ENCODE measurements at places on chromosomes 4 and X.
A peak's percentile ranks its signal among the peaks of the same experiment; 100 is the strongest.

- DNase-seq: no peak
Measured at GRCh38 chr4:19224820-19225219, 1026.9 kb upstream of the SLIT2 start.

GRCh38 chr4:141254326-141254725 lies 33.6 kb downstream of the ZNF330 start:
- no peak for DNase-seq

DNA sequence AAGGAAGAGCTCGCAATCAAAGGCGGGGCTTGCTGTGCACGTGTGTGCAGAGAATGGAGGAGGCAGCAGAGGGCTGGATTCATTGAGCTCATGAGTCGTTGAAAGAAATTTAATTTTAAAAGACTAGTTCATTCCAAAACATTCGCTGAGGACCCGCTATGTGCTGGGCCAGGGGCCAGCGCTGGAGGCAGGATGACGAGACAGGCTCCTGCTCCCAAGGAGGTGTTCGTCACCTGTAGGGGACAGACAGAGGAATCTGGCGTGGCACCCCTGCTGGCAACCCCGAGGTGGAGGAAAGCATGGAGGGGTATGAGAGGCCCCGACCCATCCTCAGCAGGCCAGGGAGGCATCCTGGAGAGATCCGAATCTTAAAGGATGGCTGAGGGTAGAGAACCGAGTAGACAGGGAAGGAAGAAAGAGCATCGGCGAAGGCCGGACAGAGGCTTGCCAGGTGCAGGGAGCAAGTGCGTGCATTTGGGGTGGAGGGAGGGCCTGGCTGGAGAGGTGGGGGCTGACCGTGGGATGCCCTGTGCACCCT lies 96.4 kb downstream of the CPZ start:
- DNase-seq: no peak

DNA sequence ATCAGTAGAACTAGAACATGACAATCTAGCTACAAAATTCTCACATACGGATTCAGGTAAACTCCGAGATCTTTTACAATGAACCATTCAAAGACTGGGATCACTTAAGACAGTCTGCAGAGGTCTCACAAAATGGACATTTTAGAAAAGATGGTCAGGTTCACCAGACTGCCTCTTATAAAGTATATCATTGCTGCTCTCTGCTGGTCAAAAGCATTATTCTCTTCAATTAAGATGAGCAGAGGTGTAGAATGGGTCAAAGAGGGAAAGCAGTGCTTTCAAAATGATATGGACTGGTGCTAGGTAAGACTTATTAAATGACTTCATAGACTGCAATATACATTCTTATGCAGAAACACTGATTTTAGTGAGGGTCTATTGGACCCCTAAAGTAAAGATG lies 434.7 kb downstream of the PACRGL start:
- no peak for DNase-seq

GRCh38 chr4:102047616-102048015 lies 257.1 kb downstream of the BANK1 start:
- no peak for DNase-seq

GRCh38 chrX:25003066-25003849 lies 12.5 kb downstream of the ARX start:
- DNase-seq: no peak

GRCh38 chr4:59855630-59856352 lies 1344.3 kb upstream of the ADGRL3 start:
- no peak for DNase-seq

DNA sequence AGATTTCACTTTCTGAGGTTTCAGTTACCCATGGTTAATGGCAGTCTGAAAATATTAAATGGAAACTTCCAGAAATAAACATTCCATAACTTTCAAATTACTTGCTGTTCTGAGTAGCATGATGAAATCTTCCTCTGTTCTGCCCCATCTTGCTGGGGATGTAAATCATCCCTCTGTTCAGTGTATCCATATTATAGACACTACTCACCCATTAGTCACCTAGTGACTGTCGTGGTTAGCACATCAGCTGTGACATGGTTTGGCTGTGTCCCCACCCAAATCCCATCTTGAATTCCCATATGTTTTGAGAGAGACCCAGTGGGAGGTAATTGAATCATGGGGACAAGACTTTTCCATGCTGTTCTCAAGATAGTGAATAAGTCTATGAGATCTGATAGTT lies 125.5 kb upstream of the GIMD1 start:
- no peak for DNase-seq

DNA sequence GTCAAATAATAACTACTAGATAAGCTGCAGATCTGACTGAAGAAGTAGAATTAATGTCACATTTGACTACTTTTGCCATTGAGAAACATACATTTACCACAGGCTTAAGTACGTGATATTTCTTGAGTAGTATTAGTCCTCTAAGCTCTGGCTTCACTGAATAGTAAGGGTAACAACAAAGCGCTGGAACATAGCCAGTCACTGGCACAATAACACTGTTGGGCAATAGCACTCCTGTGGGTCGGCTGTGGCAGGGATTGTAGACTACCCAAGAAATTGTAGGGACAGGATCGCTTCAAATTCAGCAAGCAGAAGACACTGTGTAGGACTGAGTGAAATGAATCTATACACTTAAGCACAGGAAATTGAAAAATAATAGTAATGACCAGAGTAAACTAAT lies 27.1 kb upstream of the IL15 start:
- DNase-seq: no peak

DNA sequence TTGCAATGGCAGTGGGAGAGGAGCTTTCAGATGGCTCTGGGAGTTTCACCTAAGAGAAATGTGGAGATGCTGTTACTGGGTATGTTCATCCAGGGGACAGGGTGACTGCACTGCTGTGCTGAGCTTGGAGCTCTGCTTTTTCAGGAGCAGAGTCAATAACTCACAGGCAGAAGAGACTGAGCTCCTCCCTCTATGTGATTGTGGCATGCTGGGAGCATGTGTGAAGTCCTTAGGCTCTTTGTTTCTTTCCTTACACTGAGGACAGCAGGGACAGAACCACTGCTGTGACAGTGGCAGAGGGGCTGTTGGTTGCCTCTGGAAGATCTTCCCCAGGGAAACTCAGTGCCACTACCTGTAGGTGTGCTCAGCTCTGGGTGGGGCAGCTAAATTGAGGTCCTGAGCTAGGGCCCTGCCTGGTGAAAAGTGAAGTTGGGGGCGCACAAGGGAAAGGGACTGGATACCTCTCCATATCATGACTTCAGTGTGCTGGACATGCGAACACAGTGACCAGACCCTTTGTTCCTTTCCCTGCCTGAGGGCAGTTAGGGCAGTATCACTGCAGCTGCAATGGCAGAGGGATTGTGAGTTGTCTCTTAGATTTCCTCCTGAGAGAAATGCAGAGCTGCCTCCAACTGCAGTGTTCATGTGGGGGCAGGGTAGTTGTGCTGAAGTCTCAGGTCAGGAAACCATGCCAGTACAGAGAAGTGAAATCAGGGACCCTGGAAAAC lies 156.7 kb downstream of the TENT5D start:
- no peak for DNase-seq

DNA sequence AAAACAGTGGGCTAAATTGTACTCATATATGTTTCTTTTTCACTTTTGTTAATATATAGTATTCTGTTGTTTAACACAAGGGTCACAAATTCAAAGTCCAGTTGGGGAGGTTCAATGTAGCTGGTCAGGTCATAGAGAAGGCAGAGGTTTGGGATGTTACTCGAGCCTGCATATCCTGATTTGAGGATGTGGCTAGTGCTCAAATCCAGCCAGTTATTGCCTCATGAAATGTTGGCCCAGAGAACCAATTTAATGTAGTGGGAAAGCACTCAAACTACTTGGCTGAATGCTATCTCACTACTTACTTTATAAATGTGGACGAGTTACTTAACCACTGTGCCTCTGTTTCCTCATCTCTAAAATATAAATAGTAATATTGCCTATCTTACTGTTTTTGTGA lies 12.5 kb downstream of the USO1 start:
- no peak for DNase-seq

- no peak for DNase-seq
Measured at GRCh38 chr4:88219099-88219498, 60.7 kb upstream of the ABCG2 start.

GRCh38 chrX:97984641-97985040 lies 1100.9 kb downstream of the RPA4 start:
- DNase-seq: no peak

GRCh38 chrX:11381464-11381863 lies 88.3 kb downstream of the AMELX start:
- no peak for DNase-seq

DNA sequence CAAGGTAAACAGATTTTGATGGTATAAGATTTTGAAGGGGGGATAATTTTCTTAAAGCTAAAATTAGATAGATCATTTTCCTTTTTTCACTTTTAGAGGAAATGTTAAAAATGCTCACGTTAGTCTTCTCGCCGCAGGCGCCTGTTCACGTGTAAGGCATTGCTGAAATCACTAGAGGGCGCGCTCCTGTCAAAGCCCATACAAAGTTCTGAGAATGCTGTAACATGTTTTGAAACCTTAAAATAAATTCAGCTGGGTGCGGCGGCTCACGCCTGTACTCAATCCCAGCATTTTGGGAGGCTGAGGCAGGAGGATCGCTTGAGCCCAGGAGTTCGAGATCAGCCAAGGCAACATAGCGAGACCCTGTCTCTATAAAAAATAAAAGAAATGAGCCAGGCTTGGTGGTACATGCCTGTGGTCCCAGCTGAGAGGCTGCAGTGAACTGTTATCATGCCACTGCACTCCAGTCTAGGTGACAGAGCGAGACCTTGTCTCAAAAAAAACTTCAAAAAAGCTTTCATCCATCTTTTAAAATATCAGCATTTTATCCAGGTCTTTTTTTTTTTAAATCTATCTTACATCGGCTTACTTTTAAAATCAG lies 138.0 kb downstream of the RBMX2 start:
- DNase-seq: no peak

GRCh38 chrX:78327370-78328086 lies at the start of gene CYSLTR1:
Gene CYSLTR1 (minus strand): TSS chrX:78327611. CDS start chrX:78273746, 53,865 bp downstream.
- DNase-seq: no peak

- no peak for DNase-seq
Measured at GRCh38 chr4:112340023-112340422, 42.9 kb downstream of the ALPK1 start.

DNA sequence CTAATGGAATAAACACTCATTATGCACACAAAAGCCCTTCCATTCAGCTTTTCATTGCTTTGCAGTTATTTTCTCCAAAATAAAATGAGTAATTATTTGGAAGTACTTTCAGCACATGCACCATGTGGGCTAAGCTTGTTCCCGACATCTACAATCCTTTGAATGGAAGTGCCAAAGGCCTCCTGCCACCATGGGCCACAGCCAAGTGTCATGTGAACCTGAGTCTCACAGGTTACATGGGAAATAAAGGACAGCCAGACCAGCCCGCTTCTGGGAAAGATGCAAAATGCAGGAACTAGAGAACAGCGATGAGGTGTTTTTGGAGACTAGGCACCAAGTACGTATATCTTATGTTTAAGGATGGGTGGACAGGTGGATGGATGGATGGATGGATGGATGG lies 181.8 kb downstream of the AFF2 start:
- no peak for DNase-seq

DNA sequence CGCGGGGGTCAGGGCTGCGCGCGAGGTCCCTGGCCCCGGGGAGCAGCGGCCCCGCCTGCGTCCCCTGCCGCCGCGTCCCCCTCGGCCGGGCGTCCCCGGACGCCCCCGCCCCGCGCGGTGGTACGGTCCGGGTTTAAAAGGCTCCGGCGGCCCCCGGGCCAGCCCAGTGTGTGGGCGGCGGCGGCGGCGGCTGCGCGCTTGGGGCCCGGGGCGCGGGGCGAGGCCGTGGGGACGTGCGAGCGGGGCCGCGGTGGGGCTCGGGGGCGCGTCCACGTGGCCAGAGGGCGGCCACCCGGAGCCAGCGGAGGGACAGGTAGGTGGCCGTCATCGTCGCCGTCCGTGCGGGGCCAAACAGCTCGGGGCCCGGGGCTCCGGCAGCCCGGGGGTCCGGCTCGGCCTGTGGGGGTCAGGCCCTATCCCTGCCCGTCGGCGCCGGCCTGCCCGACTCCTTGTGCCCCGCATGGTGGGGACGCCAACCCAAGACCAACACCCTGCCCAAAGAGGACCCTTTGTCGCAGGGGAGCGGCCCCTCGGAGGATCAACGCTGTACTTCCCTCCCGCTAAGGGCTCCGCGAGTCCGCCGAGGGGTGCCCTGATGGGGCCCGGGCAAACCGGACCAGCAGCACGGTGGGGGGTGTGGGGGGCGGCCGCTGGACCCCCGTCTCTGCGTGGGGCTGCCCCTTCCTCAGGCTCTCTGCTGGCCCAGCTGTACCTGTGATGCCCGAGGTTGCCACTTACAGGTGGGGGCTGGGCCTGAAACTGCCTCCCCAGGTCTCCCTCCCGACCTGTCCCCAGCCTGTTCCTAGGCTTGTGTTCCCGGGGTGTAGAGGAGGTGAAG lies at the start of gene PLXNA3:
PLXNA3 (plus strand) TSS at position 166 of the 838 bp plus-strand sequence. CDS start 1,903 bp downstream, outside the sequence.
- peak; percentile 19 for DNase-seq

DNA sequence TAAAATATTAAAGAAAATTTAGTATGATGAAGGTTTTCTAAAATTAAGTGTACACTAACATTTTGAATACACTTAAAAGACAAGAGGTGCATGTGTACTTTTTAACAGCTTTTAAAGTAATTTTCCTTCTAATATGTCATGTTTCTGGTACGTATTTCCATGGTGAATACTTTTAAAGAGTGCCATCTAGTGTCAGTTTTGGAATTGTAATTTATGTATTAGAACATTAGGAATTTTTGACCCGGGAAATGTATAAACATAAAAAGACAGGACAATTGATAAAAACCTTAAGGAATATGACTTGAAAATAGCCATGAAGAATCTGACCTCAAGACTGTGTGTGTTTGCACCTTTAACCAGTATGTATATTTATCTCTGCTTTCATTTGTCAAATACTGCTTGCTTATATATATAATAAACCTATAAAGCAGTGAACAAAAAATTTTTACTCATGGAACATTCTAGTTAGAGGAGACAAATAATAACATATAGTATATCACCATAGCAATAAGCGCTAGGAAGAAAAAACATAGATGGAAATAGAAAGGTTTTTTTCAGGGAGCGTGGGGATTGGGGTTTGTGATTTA lies 7.2 kb downstream of the GSTCD start:
- no peak for DNase-seq

GRCh38 chr4:118265312-118266144 lies 87.3 kb downstream of the PRSS12 start:
- no peak for DNase-seq
